Pulmonary artery endothelial cell (primary cell): ENCODE measurements at places on chromosomes 6 and 20. TPM values are rescaled to one million over a fixed set of nuclear protein-coding genes. Genes with fewer than 3 reads are reported as not detected.

Gene GGT7
- total RNA-seq: 1.8 and 2.3 TPM in 2 replicates

Gene SNX21
- 20.8 and 22.7 TPM in 2 replicates for total RNA-seq

Gene KIFC1
- total RNA-seq: 19.9 and 40.4 TPM in 2 replicates

Gene PRICKLE4
- 0.67 and 1.1 TPM in 2 replicates for total RNA-seq

Gene GPX5
- not detected in 2 replicates for total RNA-seq

Gene SCGN
- total RNA-seq: not detected in 2 replicates

Gene NKX2-2
- total RNA-seq: not detected in 2 replicates

Gene MEI4
- not detected in 2 replicates for total RNA-seq

Gene ENPP3
- under 0.01 and 0.04 TPM in 2 replicates for total RNA-seq

Gene EFCAB8
- total RNA-seq: 0.04 and 0.07 TPM in 2 replicates

Gene TAGAP
- total RNA-seq: not detected in 2 replicates

Gene LGSN
- not detected in 2 replicates for total RNA-seq

Gene C6orf58
- 0.07 TPM in 1 of 2 replicates, not detected in the other for total RNA-seq

Gene FAM162B
- 0.07 and 0.35 TPM in 2 replicates for total RNA-seq

Gene SLC17A1
- not detected in 2 replicates for total RNA-seq

Gene EPB41L1
- total RNA-seq: 10.7 and 11.9 TPM in 2 replicates

Gene HLA-G
- not detected in 2 replicates for total RNA-seq

Gene EIF2S2
- total RNA-seq: 133 and 138 TPM in 2 replicates

Gene CALHM4
- 0.13 and 0.28 TPM in 2 replicates for total RNA-seq

Gene ANKRD66
- not detected in 2 replicates for total RNA-seq

Gene CYP39A1
- total RNA-seq: 0.13 and 0.18 TPM in 2 replicates

Gene CPXM1
- 0.26 and 0.74 TPM in 2 replicates for total RNA-seq

Gene SENP6
- total RNA-seq: 50.3 and 56.0 TPM in 2 replicates

Gene CTCFL
- not detected in 2 replicates for total RNA-seq

Gene C20orf141
- total RNA-seq: not detected in 2 replicates

Gene MRPS26
- 55.4 and 57.9 TPM in 2 replicates for total RNA-seq

Gene TP53TG5
- not detected in 2 replicates for total RNA-seq

Gene FNDC1
- total RNA-seq: not detected in 2 replicates

Gene FAM184A
- 0.26 and 0.71 TPM in 2 replicates for total RNA-seq

Gene OTOR
- total RNA-seq: not detected in 2 replicates

Gene PPIL6
- total RNA-seq: 0.49 and 1.1 TPM in 2 replicates

Gene KAT14
- 10.4 and 11.5 TPM in 2 replicates for total RNA-seq

Gene RBPJL
- not detected in 2 replicates for total RNA-seq
